ENCODE measurements at places on chromosomes 13 and 19.

DNA sequence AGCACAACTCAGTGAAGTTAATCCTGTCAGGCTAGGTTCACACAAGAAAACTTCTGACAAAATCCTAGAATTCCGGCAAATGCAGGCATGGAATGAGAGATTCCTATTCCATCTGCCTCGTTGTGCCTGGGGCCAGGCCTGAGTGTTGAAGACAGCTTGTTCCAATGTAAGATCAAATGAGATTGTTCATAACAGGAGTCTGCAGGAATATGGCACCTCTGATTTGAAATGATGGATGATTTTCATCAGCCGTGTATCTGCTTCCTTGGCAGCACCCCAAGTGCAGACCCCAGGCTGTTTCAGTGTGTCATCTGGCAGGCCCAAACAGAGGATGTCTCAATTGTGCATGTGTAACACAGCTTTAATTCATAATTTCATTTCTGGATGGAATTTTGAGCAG lies 35.3 kb upstream of the SACS start:
- no peak for DNase-seq

- DNase-seq, result peak; percentile 43
These were observed 136.5 kb downstream of the RNF17 start for GRCh38 chr13:24900507-24900906.

DNA sequence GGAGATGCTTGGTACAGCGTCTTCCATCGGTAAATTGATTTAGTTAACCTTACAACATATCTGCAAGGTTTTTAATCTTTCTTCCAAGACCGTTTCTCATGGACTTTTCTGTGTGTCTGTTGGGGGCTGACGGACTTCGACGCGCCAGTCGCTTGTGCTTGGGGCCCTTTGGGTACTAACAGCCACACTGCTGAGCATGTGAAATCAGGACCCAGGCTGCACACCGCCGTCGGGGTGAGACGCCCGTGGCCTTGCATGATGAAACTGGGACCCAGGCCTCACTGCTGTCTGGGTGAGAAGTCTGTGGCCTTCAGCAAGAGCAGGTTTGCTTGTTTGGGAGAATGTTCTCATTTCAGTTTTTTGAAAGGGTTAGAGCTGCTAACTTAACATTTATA lies 9.8 kb downstream of the ATP4B start:
- no peak for DNase-seq

DNA sequence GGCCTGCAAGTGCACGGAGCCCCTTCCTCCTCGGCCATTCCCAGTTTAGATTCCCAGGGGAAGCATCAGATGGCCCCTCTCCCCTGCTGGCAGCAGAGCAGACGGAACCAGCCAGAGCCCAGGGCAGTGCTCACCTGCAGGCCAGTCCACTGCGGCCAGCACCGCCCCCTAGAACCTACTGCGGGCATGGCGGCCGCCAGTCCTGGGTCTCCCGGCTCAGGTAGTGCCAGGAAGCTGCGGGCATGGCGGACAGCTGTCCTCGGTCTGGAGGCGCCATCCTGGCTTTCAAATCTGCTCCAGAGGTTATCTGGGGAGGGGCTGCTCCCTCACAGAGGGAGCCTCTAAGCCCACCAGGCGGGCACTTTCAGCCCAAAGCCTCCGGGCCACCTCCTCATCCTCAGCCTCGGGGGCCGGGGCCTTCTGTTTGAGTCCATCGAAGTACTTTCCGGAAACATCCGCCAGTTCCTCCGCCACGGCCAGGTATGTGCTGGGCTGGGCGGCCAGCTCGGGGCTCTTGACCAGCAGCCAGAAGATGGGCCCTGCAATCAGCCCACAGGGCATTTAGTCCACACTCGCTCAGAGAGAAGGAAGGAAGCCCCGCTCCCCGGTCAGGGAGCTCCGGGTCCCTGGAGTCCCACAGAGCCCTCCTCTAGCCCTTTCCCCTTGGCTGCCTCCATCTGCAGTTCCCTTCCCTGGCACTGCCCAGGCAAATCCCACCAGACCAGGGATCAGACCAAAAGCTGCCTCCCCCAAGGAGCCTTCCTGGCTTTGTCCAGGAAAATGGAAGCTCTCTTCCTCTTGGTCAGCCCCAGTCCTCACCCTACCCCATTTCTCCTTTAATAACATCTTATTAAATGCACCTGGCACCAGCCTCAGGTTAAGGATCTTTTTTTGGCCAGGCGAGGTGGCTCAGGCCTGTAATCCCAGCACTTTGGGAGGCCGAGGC lies 7.0 kb upstream of the GP6 start:
- DNase-seq, result no peak

DNA sequence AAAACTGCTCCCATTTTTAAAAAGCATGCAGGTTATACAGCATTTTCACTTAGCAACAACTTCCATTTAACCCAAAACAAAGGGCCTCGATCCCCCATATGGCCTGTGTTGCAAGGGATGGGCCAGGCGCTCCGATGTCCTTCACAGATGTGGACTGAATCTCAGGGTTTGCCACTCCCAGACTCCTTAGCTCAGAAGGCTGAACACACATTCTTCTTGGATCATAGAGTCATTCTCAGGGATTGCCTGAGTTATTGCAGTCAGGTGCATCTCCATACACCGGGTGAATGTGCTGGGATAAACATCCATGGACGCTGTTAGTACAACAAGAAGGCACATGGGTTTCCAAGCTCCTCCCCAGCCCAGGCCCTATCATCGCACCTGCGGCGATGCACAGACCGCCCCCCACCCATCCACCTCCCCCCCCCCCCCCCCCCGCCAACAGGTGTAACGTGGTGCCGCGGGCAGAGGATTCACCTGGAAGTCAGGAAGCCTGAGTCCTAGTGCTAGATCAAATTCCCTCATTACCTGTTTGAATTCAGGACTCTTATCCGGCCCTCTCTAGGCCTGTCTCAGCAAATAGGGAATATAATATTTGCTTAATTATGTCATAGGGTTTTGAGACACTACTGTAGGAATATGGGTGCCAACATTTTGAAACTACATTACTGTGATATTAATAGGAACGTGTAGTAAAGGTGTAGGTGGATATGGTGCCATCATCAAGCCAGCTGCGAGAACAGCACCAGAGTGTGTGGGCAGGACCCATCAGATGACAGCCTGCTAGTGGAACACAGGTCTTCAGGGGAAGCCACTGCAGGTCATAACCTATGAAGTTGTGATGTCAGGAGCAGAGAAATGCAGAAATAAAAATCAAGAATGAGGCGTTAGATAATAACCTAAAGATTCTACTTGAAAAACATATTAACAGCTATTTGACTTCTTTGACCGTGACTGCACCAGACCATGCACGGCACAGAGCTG lies 110.9 kb downstream of the SACS start:
- DNase-seq, result no peak

DNA sequence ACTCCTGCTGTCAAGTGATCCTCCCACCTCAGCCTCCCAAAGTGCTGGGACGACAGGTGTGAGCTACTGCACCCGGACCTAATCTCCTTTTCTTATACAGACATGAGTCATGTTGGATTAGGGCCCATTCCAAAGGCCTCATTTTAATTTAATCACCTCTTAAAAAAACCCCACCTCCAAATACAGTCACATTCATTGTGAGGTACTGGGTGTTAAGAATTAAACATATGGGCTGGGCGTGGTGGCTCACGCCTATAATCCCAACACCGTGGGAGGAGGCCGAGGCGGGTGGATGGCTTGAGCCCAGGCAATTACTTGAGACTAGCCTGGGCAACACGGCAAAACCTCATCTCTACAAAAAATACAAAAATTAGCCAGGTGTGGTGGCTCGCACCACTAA lies 46.6 kb downstream of the PIN1 start:
- DNase-seq, result no peak

DNA sequence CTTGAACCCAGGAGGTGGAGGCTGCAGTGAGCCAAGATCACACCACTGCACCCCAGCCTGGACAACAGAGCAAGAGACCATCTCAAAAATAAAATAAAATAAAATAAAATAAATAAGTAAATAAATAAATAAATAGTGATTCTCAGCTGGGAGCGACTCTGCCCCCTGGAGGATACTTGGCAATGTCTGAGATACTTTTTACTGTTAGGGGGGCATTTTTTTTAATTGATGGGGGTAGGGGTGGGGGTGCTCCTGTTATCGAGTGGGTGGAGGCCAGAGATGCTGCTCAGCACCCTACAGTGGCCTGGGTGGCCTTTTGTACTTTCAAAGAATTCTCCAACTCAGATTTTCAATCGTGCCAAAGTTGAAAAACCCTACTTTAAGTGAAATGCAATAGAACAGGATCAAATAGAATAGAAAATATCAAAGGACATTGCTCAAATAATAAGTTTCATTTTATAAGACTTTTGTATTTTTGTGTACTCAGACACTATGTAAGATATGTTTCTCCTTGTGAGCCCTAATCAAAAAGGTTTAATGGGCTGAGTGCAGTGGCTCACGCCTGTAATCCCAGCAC lies 7.1 kb upstream of the CLPP start:
- DNase-seq, result no peak

DNA sequence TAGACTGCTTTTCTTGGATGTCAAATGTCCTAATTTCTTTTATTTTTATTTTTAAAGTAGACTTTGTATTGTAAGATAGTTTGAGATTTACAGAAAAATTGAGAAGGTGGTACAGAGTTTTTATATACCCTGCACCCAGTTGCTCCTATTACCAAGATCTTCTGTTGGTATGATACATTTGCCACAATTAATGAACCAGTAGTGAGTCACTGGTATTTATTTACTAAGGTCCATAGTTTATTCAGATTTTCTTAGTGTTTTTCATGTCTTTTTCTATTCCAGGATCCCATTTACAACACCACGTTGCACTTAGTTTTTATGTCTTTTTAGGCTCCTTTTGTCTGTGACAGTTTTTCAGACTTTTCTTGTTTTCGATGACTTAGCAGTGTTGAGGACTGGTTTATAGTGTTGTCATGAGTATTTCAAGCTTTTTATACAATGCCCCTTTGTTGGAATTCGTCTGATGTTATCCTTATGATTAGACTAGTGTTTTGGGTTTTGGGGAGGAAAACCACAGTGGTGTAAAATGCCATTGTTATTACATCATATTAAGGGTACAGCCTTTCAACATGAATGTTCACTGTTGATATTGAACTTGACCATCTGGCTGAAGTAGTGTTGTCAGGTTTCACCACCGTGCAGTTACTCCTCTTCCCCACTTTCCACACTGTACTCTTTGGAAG lies 35.9 kb downstream of the COG3 start:
- DNase-seq, result no peak

DNA sequence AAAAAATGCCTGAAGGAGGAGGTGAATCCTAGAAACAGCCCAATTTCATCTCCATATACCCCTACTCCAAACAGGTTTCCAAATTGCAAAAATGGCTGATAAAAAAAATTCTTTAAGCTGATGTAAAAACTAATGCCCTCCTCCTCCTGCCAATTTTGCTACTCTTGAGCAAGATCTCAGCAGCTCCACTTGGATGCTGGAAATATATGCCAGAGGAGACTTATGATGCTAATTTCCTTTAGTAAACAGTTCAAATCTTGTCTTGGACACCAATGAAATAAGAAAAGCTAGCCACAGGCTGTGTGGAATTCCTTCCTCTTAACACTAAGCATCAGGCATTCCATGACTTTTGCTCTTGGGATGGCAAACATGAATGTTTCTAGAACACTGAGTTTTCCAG lies 67.5 kb downstream of the INSR start:
- no peak for DNase-seq

DNA sequence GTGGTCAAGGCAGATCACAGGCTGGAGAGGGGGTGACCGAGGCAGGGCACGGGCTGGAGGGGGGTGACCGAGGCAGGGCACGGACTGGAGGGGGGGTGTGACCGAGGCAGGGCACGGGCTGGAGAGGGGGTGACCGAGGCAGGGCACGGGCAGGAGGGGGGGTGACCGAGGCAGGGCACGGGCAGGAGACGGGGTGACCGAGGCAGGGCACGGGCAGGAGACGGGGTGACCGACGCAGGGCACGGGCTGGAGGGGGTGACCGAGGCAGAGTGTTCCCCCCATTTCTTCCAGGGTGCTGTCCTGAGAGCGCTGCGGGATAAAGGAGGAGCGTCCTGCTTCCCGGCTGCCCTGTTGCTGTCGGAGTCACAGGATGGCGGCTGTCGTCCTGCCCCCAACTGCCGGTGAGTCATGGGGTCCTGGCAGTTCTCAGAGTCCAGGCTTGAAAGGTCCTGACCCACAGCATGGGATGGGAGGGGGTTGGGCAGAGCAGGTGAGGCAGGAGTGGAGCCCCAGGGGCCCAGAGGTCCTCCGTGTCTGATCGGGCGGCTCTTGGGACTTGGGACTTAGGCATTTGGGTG lies 5.3 kb downstream of the ZNF557 start:
- DNase-seq, result no peak

DNA sequence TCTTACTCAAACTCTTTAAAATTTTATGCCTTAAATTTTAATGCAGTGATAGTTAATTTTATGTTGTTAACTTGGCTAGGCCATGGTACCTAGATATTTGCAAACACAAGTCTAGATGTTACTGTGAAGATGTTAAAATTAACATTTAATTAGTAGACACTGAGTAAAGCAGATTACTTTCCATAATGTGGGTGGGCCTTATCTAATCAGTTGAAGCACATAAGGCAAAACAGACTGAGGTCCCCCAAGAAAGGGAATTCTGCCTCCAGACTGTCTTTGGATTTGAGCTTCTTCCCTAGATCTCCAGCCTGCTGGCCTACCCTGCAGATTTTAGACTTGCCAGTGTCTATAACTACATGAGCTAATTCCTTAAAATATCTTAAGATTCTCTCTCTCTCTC lies 294.0 kb downstream of the ENOX1 start:
- DNase-seq, result no peak

GRCh38 chr13:44523146-44524015 lies 52.7 kb downstream of the TSC22D1 start:
- no peak for DNase-seq

- DNase-seq, result no peak
These were observed 2672.0 kb upstream of the PCDH20 start for GRCh38 chr13:64087624-64088023.

DNA sequence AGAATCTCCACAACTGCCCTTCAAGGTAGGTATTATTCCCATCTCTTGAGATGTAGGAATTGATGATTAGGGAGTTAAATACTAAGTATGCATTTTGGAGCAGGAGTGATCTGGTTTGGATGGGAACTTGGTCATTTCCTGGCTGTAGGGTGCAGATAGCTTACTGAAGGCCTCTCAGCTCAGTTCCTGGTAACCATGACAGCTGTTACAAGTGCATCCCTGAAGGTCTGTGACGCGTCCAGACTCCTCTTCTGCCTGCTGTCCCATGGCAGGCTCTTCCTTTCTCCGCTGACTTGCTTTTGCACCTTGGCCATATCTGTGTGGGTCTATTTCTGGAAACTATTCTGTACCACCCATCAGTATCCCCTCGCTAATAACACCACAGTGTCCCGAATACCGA lies 387.8 kb downstream of the ZNF536 start:
- no peak for DNase-seq

- DNase-seq, result peak; percentile 29
These were observed 651 bp downstream of the GAPDHS start for GRCh38 chr19:35533822-35534392.
